WERI-Rb-1 (cell line): ENCODE measurements at places on chromosomes 16 and 17.

GRCh38 chr16:78298986-78299385 is 199.5 kb downstream of the WWOX start:
- DNase-seq: no peak

DNA sequence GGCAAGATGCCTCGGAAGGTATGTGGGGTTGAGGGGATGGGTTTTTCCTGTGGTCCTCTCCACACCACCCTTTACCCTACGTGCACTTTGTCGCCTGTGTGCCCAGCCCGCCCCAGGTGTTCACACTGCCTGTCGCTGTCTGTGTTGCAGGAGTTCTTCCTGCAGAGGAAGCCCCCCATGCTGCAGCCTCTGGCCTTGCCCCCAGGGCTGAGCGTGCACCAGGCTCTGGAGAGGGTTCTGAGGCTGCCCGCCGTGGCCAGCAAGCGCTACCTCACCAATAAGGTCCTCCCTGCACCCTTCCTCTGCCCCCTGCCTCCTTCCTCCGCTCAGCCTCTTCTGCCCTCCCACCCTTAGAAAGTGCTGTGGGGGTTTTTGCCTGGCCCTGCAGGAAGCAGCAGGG is 15.2 kb downstream of the PFAS start:
- no peak for DNase-seq

- peak; percentile 64 for DNase-seq
Measured at GRCh38 chr17:7404737-7405349, 946 bp upstream of the TMEM256 start.

- DNase-seq: no peak
Measured at GRCh38 chr17:64747938-64748540, 85.9 kb upstream of the SMURF2 start.

GRCh38 chr16:28904363-28904762 is 20.7 kb downstream of the RABEP2 start:
- DNase-seq: no peak

DNA sequence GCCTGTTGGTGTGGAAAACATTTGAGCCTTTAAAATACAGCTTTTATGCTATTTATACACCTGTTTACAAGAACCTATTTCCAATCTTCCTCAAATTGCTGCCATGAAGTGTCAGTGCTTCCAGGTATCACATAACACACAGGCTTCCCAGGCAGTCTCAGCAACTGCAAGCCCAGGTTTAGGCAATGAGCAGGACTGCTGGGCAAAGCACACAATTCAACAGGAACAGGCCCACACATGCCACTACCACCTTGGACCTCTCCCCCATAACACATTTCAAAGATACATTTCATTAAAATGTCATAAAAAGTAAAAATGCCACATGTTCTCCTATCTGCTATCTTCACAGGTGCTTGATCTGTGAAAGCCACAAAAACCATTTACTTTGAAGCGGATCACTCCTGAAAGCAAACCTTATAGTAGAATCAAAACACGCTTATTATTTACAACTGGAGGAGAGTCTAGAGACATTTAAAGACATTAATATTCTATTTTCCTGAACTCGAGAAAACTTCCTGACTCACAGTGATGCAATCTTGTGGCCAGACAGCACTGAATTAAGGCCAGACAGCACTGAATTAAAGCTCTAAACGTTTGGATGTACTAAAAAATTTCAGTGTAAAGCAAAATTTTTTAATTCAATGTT is 31.5 kb downstream of the ANKFY1 start:
- DNase-seq: no peak

GRCh38 chr17:53635444-53635843 is 187.3 kb upstream of the KIF2B start:
- DNase-seq: no peak

DNA sequence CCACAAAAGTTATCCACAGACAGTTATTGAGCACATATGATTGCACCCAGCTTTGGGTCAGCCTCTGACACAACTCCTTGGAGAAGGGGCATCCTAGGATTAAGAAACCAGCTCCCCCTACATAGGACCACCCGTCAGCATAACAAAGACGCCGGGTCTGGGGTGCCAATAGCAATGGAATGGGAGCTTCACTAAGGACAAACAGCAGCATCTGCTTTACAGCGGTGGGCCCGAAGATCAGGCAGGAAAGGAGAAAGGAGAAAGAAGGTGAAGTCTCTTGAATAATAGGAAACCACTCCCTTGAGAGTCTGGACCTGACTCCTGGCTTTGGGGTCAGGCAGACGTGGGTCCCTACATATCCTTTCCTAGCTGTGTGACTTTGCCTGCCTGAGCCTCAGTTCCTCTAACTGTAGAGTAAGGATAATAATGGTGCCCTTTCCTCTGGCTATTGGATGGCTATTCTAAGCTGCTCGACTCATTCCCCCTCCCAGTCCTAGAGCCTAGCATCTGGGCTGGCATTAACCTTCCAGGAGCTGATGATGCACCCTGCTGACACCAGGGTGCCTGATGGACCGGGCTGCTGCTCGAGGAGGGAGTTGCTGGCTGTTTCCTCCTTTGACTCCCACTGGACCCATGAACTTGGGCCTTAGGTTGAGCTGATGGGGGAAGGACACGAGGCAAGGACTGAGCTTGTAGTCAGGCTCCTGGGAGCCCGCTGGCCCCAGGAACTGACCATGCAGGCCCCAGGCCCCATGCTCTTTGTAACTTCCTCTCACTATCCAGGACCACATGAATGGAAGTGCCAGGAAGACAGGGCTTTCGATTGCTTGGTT is 94.2 kb downstream of the C16orf78 start:
- no peak for DNase-seq

GRCh38 chr17:57915985-57916757 is 39.0 kb downstream of the CUEDC1 start:
- DNase-seq: no peak

- no peak for DNase-seq
Measured at GRCh38 chr17:19865021-19865420, 2.7 kb downstream of the ULK2 start.

DNA sequence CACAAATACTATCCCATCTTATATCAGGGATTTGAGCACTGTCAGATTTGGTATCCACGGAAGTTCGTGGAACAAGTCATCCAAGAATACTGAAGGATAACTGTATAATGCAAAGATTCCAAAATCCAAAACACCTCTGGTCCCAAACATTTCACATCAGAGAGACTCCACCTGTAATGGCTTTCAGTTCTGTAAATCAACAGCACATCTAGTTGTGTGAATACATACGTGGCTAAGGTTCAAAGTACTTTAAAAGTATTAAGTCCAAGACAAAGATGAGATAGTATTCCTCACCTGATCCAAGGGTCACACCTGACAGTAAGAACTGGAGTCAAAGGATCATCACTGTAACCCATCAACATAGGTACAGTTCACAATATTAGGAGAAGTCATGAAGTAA is 54.8 kb downstream of the KANSL1 start:
- no peak for DNase-seq

DNA sequence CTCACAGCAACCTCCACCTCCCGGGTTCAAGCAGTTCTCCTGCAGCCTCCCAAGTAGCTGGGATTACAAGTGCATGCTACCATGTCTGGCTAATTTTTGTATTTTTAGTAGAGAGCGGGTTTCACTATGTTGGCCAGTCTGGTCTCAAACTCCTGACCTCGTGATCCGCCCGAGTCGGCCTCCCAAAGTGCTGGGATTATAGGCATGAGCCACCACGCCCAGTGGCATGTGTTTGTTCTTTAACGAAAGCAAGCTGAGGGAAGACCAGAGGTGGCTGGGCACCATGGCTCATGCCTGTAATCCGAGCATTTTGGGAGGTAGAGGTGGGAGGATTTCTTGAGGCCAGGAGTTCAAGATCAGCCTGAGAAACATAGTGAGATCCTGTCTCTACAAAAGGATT is 18.1 kb downstream of the TNFRSF13B start:
- no peak for DNase-seq

- no peak for DNase-seq
Measured at GRCh38 chr17:19799796-19800195, 51.7 kb upstream of the ALDH3A1 start.

DNA sequence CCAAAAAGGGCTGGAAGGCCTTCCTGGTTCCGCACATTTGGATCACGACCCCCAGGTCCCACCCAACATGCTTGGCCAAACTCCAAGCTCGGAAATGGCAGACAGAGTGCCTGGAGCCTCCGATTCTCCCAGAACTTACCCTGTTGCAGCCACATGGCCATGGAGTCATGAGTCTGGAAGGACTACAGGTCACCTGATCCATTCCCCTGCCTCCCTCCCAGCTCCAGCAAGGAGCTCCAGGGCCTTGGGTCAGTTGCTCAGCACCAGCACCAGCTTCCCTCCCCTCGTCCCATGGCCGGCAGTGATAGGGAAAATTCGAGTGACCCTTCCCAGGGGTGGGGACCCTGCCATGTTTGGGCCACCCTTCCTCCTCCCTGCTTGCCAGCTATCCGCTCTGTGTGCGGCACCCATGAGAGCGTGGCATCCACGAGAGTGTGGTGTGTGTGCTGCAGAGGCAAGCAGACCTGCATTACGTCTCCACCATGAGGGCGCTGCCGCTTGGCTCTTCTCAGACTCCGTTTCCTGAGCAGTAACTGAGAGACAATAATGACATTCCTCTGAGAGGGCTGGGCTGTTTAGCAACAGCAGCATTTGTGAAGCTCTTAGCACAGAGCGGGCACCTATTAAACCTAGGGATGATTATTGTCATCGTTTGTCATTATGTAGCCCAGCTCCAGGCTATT is 21.3 kb upstream of the RPL38 start:
- DNase-seq: no peak
